GF-D8 (cell line): ENCODE measurements at places on chromosomes 6 and 20.

GRCh38 chr6:111418971-111419693 lies 63.9 kb downstream of the REV3L start:
- no peak for DNase-seq

- no peak for DNase-seq
Measured at GRCh38 chr20:56691325-56691998, 62.4 kb downstream of the TFAP2C start.

- peak; percentile 33 for DNase-seq
Measured at GRCh38 chr20:42790111-42790510, 399.6 kb downstream of the PTPRT start.

GRCh38 chr20:12068121-12068520 lies 150.4 kb downstream of the BTBD3 start:
- DNase-seq = no peak

DNA sequence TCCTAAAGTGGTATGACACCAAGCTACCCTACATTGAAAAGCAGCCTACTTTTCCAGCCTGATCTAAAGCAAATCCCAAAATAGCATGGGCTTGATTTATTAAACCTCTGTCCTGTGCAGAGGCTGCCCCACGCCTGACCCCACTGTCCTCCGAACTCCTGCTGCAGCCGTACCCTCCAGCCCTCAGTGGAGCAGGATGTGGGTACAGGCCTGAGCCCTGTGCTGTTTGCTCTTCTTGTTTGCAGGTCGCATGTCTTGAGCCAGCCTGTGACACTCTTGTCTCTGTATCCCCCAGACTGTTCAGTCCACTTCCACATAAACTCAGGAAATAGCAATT lies 61.2 kb downstream of the RPP40 start:
- DNase-seq = no peak

GRCh38 chr20:21074605-21075336 lies 31.4 kb downstream of the LINC00237 start:
- DNase-seq = no peak

- DNase-seq = no peak
Measured at GRCh38 chr6:20680697-20681165, 146.5 kb downstream of the CDKAL1 start.

DNA sequence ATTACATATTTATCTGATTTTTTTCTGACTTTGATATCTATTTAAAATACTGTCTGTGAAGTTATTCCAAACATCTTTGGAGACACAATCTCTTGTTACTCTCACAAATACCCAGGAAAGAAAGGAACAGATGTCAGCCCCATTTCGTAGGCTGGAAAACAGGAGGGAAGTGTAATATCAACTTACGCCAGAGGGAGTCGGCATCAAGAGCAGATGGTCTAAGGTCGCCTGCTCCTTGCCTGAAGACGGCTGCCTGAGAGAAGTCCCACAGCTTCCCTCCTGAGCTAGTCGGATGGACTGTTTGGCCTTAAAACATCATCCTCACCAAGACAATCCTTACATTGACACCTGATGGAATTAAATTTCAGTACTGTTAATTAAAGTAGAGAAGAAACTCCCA lies 13.4 kb downstream of the CST7 start:
- DNase-seq = no peak

DNA sequence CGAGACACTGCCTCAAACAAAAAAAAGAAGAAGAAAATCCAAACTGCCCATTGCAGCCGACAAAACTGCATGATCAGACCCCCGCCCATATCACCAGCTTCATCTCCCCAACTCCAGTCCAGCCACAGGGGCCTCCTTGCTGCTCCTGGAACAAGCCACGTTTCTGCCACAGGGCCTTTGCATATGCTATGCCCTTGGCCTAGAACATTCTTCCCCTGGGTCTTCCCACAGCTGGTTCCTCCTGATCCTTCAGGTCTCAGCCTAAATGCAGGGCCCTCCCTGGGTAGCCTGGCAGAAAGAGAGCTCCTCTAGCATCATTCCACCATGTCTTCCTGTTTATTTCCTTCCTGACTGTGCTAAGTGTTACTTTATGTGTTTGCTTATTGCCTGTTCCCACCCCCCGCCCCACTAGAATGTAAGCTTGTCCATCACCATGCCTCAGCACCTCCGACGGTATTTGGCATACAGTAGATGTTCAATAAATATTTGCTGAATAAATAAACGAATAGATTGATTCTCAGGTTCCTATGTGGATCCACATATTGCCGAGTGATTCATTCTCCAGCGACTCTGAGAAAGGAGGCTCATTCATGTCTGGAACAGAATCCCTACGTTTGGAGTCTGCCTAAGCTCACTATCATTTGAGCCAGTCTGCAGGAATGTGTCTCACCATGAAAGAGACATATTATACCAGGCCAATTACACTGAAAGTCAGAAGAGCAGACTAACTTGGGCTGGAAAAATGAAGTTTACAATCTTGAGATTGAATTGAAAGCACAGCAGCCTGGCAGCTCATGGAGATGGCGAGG lies 56.1 kb downstream of the NFATC2 start:
- DNase-seq = no peak
